CD4-positive, alpha-beta T cell treated with Interleukin-4 for 4 hours (primary cell): ENCODE measurements at places on chromosomes 6 and 20.

DNA sequence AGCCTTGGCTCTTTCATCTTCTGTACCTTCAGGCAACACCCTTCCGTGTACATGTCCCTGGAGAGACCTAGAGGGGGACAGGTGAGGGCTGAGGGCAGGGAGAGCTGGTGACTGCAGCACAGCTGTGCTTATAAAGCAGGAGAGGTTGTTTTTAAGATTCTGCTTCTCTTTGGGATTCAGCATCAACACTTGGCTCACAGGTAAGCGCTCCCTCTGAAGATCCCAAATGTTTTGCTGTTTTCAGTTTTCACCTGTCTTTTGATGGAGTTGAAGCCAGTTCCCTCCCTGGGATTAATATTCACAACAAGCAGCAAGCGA, 19.4 kb upstream of the TRAF3IP2 start:
- no peak for DNase-seq

GRCh38 chr6:136166815-136167214, 83.3 kb downstream of the MTFR2 start:
- no peak for DNase-seq

GRCh38 chr20:6122873-6123648, at the start of gene FERMT1:
Gene FERMT1, minus strand, starts transcription at chr20:6123030. Its CDS starts 3,476 bp downstream, at chr20:6119554.
- no peak for DNase-seq

- no peak for DNase-seq
These were observed 127.1 kb upstream of the ZFP64 start for GRCh38 chr20:52318651-52319050.

DNA sequence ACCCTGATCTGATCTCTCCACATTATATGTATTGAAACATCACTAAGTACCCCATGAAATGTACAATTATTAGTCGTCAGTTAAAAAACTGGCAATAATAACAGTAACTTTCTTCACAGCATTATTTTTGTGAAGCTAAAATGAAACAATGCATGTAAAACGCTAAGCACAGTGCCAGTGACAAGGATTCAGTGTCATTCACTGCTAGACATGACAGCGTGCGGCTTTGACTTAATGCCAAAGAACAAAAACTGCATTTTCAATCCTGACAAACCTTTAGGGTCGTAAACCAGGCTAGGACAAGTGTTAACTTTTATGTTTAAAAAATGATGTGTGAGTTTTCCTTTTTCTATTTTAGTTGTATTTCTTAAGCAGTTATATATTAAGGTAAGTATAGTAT, 8.8 kb upstream of the OPN5 start:
- DNase-seq, result no peak

- DNase-seq, result no peak
These were observed 5.0 kb upstream of the GABRR1 start for GRCh38 chr6:89221971-89222711.

- no peak for DNase-seq
These were observed 114.0 kb downstream of the VEGFA start for GRCh38 chr6:43883847-43884651.

- no peak for DNase-seq
These were observed 95.5 kb downstream of the KCNB1 start for GRCh38 chr20:49386848-49387580.
